ENCODE measurements at places on chromosomes 6 and 20.

GRCh38 chr6:21601339-21601923 lies 7.9 kb downstream of the SOX4 start:
- no peak for DNase-seq

GRCh38 chr6:2952557-2953095 lies 18.7 kb downstream of the SERPINB6 start:
- peak; percentile 47 for DNase-seq

GRCh38 chr6:111747829-111748228 lies 125.4 kb downstream of the FYN start:
- DNase-seq, result no peak

DNA sequence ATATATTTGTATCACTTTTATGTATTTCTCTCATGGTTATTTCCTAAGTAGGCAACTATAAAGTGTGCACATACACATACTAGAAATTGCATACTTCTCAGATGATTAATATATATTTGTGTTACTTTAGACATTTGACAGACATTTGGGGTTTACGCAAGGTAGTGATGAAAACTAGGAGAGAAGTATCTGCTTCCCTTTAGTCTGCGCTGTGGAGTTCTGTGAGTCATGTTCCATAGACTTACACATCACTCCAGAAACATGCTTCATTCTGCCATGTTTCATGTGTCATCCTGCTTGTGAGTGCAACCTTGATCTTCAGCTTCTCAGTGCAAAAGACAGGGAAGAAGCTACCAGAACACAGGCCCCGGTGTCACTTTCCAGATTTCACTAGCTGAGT lies 200.7 kb upstream of the BMP2 start:
- no peak for DNase-seq

All from CD4-positive, alpha-beta T cell treated with Interleukin-17A for 4 hours (primary cell).